ENCODE measurements at places on chromosomes 1 and 21.

DNA sequence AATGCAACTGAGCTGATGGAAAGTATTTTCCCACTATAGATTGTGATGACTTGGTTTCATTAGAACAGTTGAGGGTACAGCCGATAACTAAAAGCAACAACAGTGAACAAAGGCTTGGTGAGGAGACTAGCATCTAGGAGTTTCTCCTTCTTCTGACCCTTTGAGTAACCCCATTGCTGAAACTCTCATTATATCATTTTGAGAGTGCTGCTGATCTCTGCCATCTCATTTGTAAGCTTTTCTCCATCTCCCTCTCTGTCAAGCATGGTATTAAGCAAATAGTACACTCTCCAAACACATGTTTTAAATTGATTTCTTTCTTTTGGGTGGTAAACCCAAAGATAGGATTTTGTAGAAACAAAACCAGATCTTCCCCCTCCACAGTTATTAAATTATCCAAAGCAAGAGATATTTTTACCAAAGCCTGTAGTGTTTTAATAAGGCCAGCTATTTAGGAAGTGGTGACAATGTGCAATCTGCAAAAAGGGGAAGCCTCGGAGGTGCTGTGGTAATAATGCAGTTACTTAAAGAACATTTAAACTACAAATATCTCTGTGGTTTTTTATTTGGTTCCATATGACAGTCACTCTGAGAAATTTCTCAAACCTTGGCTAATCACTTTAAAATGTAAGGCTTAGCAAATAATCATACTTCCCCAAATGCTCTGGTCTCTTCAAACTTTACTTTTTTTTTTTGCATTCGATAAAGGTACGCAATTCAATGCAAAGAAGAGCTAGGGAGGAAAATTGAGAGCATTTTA lies 287.5 kb downstream of the HLX start:
- peak; percentile 62 for DNase-seq

DNA sequence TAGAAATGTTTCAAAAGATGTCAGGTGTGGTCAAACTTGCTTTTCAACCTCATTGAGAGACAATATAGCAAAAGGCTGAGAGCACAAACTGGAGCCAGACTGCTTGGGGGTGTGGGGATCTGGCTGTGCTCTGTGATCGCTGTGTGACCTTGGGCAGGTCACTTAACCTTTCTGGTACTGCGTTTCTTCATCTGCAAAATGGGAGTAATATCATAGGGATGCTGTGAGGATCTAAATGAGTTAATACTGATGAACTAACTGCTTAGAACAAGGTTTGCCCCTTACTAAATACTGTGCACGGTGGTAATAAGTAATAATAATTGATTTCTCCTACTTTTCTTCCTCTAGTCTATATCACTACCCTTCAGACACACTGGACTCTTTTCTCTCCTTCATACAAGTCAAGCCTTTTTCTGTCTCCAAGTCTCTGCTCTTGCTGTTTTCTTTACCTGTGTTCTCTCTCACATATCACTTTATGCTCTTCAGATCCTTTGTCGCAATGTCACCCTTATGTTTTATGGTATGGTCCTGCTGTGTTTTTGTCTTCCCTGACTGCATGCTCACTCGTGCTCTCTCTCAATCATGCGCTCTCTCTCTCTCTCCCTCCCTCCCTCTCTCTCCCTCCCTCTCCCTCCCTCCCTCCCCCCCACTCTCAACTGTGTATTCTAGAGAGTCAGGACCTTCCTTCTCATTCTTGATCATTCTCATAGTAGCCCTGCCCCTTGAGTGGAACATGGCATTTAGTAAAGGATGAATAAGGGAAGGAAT lies 3.3 kb downstream of the MGST3 start:
- no peak for DNase-seq

GRCh38 chr1:7343882-7344281 lies 427.2 kb upstream of the VAMP3 start:
- DNase-seq: no peak

DNA sequence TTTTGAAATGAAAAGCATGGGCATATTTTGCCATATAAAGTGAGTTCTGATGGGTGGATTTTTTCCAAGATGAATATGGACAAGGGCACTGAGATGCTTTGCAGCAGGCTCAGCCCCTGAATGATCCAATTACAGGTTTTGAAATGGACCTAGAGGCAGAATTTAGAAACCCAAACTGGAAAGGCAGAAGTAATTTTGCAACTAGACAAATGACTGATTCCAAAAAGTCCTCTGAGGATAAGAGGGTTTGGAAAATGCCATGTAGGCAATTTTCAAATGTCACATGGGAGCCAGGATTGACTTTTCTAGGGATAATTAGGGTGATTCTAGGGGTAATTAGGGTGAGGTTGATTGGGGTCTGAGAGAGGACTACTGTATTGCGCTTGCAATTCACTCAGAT lies 148.9 kb upstream of the ZNF648 start:
- DNase-seq: no peak

GRCh38 chr1:229579059-229579673 lies 20.7 kb upstream of the ABCB10 start:
- no peak for DNase-seq

DNA sequence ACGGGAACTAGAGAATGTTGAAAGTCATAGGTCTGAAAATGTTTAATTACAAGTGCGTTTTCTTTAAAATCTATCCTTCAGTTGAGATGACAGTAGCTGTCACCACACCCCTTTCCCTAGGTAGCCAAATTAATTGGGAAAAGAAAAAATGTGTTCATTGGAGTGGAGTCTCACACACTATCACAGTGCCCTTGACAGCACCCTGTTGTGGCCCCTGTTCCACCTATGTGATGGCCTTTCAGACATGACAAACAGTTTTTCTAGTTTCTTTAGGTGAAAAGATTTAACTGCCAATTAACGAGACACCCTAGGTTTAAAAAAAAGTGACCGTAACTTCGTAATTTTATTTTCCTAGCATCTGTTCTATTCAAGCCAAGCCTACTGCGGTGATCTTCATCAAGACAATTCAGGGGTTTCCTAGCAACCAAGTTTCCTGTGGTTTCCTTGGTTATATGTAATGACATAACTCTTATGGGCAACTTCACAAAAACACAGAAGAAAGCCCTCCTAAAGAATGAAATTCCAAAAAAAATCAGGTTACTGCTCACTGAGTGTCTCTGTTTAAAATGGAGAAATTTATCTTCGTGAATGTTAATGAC lies 298.3 kb downstream of the PDE4B start:
- DNase-seq: peak; percentile 26

- DNase-seq: no peak
Observed at GRCh38 chr1:225767634-225768540, 9.7 kb upstream of the SRP9 start.

GRCh38 chr1:206545351-206545750 lies 38.0 kb downstream of the RASSF5 start:
- DNase-seq: no peak

GRCh38 chr1:220170836-220171526 lies 77.0 kb downstream of the IARS2 start:
- no peak for DNase-seq

GRCh38 chr1:152870831-152871730 lies 7.0 kb upstream of the SMCP start:
- no peak for DNase-seq

DNA sequence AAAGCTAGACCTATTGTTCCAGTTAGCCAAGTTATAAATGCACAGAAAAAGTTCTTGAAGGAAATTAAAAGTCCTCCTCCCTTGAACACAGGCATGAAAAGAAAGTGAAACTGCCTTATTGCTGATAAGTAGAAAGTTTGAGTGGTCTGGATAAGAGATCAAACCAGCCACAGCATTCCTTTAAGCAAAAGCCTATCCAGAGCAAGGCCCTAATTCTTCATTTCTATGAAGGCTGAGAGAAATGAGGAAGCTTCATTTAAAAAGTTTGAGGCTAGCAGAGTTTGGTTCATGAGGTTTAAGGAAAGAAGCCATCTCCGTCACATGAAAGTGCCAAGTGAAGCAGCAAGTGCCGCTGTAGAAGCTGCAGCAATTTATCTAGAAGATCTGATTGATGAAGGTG lies 2.7 kb upstream of the SSX2IP start:
- peak; percentile 53 for DNase-seq

DNA sequence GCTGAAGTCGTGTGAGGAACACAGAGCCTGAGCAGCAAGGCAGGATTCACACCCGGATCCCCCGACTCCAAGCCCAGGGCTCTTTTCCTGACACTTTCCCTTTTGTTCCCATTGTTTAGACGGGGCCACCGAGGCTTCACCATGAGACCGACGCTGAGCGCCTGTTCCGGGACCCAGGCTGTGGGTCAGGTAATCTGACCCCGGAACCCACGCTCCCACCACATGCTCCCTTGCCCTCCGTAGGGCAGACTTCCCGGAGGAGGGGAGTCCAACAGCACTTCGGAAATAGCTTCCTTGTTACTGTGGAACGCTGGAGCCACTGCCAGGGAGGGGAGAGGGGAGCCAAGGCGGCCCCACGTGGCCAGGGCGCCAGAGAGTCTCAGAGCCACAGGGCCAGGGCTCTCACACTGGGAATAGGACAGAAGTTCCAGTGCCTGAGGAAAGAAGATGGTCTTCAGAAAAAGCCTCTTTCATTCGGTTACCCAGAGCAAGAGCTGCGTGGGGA lies 18.4 kb downstream of the RUNX3 start:
- no peak for DNase-seq

- no peak for DNase-seq
Observed at GRCh38 chr1:82445827-82446226, 645.1 kb downstream of the ADGRL2 start.

DNA sequence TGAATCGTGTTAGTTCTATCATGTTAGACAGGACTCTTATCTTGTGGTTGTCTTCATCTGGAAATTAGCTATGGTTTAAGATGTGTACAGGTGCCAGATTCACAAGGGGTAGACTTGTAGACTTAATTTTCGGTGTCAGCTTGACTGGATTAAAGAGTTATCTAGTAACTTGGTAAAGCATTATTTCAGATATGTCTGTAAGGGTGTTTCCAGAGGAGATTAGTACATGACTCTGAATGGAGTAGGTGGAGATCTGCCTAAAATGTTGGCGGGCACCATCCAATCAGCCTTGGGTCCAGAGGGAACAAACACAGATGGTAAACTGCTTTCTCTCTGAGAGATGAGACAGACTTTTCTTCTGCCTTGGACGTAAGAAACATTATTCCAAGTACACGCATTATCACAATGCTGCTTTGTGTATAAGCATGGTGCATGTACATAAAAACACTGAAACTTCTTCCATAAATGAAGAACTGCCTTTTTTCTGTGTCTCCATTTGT lies 434.6 kb downstream of the SMYD3 start:
- no peak for DNase-seq

DNA sequence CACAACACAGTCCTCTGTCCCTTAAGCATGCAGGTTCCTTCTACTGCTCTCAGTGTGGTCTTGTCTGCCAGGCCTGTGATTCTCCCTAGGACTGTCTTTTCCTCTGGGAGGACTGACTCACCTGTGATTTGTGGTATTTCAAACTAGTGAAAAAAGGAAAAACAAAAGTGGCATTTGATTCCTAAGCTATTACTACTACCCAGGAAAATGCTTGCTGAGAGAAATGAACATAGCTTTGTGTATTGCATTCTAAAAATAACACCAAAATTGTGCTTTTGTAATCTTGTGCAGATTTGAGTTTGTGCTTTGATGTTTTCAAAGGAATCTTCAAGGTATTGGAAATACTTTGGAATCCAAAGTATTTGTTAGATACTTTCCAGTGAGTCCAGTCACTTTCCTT lies 57.0 kb downstream of the GPR161 start:
- DNase-seq: no peak

DNA sequence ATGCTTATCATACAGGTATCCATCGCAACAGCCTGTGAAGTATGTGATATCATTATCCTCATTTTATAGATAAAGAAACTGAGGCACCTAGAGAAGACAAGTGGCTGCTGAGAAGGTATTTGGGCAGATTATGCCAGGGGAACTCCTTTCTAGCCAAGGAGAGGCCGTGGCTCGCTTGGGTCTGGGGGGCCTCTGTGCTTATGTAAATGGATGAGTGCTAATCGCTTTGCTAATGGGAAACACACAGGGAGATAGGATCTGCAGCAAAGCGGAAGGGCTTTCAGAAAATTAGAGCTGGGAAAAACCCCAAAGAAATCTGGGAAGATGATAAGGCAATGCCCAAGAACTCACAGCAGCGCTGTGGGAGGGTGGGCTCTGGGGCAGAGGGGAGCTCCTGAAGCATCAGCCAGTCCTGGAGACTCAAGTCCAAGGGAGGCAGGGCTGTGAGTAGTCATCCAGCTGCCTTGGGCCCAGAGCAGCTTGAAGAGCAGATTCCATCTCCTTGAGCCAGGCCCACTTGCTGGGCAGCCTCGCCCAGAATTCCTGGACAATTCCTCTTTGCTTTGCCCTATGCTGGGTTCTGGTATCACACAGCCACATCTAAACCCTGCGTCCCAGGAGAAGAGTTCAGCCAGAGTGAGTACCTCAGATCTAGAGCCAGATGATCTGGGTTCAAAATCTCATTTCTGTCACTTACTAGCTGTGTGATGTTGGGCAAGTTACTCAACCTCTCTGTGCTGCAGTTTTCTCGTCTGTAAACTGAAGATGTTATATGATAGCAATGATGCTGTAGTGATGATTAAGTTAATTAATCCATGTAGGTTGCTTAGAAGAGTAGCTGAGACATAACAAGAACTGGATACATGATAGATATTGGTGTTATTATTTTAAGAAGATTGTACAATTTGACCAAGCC lies 36.7 kb downstream of the FOXD2 start:
- DNase-seq: no peak

- no peak for DNase-seq
Observed at GRCh38 chr1:66416295-66416694, 117.7 kb upstream of the SGIP1 start.

- no peak for DNase-seq
Observed at GRCh38 chr1:212433577-212434462, 1.1 kb downstream of the NENF start.

DNA sequence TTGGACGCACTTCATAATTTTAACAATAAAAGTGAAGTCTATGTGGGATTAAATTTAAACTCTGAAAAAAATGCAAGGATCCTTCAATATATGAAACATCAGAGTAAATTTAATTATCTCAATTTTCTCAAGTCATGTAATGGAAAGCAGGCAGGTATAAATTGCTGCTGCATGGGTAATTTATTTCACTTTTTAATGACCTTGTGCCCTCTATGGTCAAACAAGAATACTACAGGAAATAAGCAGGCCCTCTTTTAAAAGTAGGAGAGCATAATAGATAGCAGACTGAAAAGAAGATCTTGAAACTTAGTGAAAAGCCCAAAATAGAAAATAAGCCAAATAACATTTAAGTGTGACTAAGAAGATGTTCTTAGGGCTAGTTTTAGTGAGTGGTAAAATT lies 22.9 kb downstream of the BCAS2 start:
- DNase-seq: peak; percentile 46

- peak; percentile 19 for DNase-seq
Observed at GRCh38 chr21:26850116-26850643, 5.0 kb upstream of the ADAMTS1 start.

DNA sequence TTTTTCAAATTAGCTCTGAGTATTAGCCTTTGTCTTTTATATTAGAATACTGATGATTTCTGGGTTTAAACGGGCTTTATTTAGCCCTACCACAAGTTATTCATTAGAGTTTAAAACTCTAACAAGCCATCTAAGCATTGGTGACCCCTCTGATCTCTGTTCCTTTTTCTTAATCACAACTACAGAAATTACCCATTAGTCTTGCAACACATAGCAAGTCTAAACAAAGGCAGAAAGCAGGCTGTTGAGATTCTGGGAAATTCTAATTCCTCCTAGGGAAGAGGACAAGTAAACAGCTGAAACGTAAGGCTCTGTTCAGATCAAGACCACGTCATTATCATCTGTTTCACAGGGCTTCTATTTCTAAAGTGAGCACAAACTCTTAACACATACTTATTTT lies 491.2 kb upstream of the ZRANB2 start:
- DNase-seq: no peak

Data from CD4-positive, alpha-beta T cell treated with Interleukin-4 for 1 hour (primary cell).